ENCODE measurements at places on chromosomes 3 and 15.

GRCh38 chr3:59040902-59041301 is 8.9 kb downstream of the CFAP20DC start:
- DNase-seq, result no peak

DNA sequence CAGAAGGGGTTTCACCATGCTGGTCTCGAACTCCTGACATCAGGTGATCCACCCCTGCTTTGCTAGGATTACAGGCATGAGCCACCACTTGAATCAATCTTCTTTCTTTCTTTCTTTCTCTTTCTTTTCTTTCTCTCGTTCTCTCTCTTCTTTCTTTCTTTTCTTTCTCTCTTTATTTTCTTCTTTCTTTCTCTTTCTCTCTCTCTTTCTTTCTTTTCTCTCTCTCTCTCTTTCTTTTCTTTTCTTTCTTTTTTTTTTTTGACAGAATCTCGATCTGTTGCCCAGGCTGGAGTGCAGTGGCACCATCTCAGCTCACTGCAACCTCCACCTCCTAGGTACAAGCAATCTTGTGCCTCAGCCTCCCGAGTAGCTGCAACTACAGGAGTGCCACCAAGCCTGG is 37.9 kb upstream of the PIK3CB start:
- DNase-seq, result no peak

GRCh38 chr3:66957367-66957766 is 40.7 kb upstream of the KBTBD8 start:
- no peak for DNase-seq

DNA sequence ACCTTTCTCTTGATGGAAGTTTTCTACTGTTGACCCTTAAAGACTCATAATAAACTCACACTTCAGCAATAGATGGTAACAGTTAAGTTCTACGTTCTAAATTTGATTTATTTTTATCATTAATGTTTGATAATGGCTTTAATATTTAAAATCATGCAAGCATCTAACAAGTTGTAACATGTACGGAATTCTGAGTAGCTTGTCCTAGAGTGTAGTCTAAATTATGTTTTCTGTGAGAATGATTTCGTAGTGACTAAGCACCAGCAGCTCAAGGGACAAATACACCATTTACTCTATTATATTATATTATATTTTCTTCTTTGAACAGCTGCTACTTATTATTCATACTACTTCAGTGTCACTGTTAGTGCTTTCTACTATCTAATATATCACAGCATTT is 345.6 kb downstream of the NLGN1 start:
- DNase-seq, result no peak

DNA sequence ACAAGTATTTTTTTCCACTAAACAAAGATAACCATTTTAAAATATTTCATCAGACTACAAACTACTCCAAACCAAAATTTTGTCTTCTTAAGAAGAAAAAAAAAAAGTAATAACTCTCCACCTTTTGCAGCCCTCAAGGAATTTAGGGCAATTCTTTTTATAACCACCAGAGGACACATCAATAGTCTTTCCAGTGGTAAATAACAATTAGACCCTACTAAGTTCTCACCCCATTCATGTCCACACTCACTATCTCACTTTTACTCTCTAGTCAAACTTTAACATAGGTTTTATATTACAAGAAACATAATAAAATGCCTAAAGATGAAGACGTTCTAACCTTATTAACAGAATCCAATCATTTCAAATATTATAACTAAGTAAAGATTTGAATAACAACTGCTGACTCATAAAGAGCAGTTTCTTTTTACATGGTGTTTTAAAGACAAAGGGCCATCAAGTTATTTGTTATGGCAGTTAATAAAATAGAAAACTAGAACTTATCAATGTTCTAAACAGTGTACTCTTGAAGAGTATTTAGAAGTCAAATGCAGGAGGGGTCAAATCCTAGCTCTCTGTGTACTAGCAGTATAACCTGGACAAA is 33.0 kb downstream of the CCDC39 start:
- DNase-seq, result no peak

DNA sequence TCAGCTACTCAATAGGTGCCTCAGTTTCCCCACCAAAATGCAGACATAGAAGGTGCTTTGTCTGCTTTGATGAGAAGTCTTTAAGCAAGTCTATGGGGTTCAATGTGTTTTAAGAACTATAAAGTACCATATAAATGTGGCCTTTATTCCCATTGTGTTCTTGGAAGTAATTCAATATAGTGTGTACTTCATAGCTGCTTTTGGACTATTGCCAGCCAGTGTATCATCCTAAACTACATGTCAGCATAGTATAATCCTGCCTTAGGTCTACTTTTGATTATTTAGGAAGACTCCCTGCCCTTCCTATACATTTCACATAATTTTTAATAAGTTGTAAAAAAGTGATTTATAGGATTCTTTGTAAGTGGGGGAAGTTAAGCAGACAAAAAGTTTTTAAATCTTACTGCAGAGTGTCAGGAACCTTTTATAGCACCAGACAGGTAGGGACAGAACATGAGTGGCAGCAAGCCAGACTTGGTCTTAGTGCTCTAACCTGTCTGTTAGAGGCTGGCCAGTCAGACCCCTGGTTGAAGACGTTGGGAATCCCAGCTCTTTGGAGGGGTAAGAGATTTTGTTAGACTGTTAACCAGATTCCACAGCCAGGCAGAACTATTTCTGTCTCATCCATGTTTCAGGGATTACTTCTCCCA is 48.4 kb downstream of the MLH1 start:
- no peak for DNase-seq

DNA sequence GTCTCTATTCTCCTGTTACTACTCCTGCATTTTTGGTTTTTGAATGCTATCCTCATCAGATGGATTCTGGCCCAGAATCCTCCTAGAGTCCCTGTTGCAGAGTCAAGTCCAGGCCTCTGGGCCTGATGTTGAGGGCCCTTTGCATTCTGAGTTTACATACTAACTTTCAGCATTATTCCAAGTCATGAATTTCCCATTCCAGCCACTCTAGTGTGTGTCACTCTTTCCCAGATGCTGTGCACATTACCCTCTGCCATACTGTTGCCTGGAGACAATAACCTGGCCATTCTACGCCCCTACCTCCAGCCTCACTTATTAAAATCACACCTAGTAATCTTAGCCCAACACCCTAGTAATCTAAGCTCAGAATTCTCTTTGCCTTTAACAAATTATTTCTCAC is 53.4 kb downstream of the GXYLT2 start:
- DNase-seq, result no peak

DNA sequence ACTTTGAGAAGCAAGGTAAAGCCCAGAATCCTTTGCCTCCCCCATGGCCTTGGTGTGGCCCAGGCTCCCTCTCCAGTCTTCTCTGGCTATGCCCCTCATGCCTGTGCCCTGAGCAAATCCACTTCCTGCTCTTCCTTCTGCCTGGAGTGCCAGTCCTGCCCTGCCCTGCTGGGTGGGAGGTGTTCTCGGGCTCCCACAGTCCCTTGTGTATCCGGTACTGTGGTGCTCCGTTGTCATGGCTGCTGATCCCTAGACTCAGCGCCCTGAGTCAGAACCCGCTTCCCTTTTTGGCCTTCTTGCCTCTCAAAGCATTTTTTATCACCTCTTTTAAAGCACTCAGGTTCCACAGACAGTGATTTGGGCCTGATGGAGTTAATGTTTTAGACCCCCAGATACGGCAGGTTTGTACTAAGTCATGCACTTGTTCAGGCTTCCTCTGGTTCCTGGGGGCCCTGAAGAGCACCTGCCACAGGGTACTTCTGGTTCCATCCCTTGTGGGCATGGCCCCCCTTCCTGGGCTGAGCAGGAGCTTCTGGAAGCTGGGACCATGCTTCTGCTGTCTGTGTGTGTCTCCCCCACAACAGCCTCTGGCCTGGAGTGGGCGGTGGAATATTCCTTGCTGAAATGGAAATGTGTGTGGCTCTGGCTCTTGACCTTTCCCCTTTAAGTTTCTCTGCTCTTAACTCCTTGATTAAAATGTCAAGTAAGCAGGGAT is 29.6 kb upstream of the ADAMTS7 start:
- no peak for DNase-seq

DNA sequence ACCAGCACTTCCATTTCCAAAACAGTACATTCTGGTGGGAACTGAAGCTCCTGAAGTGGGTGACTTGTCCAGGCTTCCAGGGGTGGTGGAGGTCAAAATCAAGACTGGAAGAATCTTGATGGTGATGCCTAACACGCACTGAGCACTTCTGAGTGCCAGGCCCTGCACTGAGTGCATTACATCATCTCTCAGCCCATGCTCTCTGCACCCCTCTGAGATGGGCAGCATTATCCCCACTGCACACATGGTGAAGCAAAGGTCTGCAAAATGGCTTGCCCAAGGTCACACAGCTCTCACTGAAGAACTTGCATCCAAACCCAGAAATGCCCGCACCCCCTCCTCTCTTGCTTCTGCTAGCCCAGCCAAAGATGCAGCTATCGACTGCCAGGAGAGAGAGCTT is 36.9 kb downstream of the NTRK3 start:
- no peak for DNase-seq

- no peak for DNase-seq
Measured at GRCh38 chr3:69669070-69669469, 70.2 kb upstream of the MITF start.
